A375 (cell line): ENCODE measurements at places on chromosomes 7 and 10. TPM values are rescaled to one million over a fixed set of nuclear protein-coding genes. Genes with fewer than 3 reads are reported as not detected.

The VAX1 gene
- 0.41 and 0.61 TPM in 2 replicates for total RNA-seq

The OR2A1 gene
- total RNA-seq: not detected in 2 replicates

The CACNA2D1 gene
- 8.3 and 27.9 TPM in 2 replicates for total RNA-seq

The INHBA gene
- 65.2 and 65.4 TPM in 2 replicates for total RNA-seq

The BTBD16 gene
- 0.11 TPM in 1 of 2 replicates, not detected in the other for total RNA-seq

The SFRP5 gene
- 0.05 and 0.94 TPM in 2 replicates for total RNA-seq

The TBX20 gene
- total RNA-seq: 2.2 and 2.9 TPM in 2 replicates

The HOXA10 gene
- total RNA-seq: 14.8 and 16.1 TPM in 2 replicates

The GARS1 gene
- 238 and 330 TPM in 2 replicates for total RNA-seq

The EVX1 gene
- not detected in 2 replicates for total RNA-seq

The INSYN2A gene
- not detected in 2 replicates for total RNA-seq

The GRM8 gene
- 1.1 and 2.5 TPM in 2 replicates for total RNA-seq

The CEP55 gene
- total RNA-seq: 62.9 and 67.8 TPM in 2 replicates

The ERVW-1 gene
- total RNA-seq: not detected in 2 replicates

The GBX1 gene
- not detected in 2 replicates for total RNA-seq

The CC2D2B gene
- total RNA-seq: 0.24 TPM in 1 of 2 replicates, not detected in the other

The GDF10 gene
- not detected in 2 replicates for total RNA-seq

The FXYD4 gene
- not detected in 2 replicates for total RNA-seq

The NXPH1 gene
- total RNA-seq: not detected in 2 replicates

The PIK3CG gene
- total RNA-seq: 0.30 TPM in 1 of 2 replicates, not detected in the other

The SVOPL gene
- total RNA-seq: not detected in 2 replicates

The PRKG1 gene
- total RNA-seq: 1.1 and 1.3 TPM in 2 replicates

The PLAC9 gene
- 0.34 TPM in 1 of 2 replicates, not detected in the other for total RNA-seq
